Activated T-helper 1 cell treated with anti-CD3 and anti-CD28 coated beads, Interleukin-2, amount 50 U/mL, for 16 hours (primary cell): ENCODE measurements at places on chromosomes 5 and 9.

DNA sequence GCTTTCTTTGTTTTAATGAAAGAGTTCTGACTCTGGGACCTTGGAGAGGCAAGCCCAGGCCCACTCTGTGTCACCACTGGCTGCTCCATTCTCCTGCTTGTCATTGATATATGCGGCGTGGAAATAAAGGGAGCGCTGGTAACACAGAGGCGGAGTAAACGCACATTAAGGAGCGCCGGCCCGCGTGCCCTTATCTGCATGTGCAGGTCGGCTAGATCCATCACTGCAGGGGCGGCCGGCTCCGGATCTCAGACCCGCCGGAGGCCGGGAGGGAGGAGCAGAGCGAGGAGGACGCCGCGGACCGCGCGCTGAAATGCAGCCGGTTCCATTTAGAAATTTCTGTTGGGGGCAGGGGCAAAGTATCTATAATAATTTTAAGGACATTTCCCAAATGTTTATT lies 70.8 kb downstream of the MRPL36 start:
- no peak for DNase-seq

- no peak for DNase-seq
These were observed 1.1 kb upstream of the NOTCH1 start for GRCh38 chr9:136546697-136547501.

- DNase-seq = no peak
These were observed 32.3 kb upstream of the NPM1 start for GRCh38 chr5:171355302-171355724.

DNA sequence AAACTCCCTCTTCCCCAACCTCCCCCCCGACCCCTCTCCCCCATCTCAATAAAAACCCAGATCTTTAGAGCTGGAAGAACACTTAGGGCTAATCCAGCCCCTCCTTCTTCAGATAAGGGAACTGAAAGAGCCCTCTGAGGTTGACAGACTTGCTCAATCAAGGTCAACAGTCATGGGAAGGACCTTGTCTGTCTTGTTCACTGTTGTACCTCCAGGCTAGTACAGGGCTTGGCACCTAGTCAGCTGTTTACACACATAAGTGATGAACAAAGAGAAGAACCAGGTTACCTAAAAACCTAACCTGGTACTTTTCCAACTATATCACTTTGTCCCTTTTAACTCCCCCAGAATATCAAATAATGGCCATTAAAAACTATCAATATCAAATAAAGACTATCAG lies 2.4 kb downstream of the TTC39B start:
- DNase-seq = no peak

DNA sequence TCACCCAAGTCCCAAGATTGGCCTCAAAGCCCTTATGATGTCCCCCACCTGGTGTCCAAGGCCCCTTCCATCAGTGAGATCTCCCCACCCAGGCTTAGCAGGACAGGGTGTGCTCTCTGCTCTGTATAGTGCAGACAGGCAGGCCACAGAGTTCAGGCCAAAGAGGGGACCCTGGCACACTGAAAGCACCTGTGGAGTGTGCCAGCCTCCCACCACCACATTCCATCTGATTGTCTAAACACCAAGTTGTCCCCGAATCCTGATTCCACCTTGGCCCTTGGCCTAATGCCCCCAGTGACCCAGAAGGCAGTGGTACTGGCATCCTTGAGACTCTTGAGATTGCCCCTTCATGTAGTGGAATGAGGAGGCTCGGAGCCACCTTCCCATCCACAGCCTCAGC lies 5.4 kb downstream of the SPINK4 start:
- DNase-seq = no peak

- DNase-seq = no peak
These were observed 628 bp downstream of the SYNPO start for GRCh38 chr5:150641006-150641570.

- DNase-seq = peak; percentile 45
These were observed 90.6 kb downstream of the ANXA2R start for GRCh38 chr5:42949348-42950115.

DNA sequence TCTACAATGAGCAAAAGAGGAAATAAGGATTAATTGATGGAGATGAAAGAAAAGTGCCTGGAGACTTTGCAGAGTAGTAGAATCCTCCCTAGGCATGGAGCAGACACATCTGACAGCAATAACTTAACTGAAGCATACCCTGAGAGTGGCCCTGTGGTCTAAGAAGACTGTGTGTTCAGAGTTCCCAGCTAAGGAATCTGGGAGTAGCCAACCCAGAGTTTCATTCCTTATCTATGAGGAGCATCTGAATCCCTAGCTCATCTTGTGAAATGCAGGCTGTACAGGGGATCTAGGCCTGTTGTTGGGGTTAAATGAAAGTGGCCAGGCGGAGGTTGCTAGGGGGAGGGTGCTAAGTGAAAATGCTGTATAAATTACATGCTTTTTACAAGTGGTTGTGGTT lies 233.1 kb upstream of the FBXL7 start:
- DNase-seq = no peak

- DNase-seq = no peak
These were observed 117.0 kb upstream of the GHR start for GRCh38 chr5:42306287-42306686.

DNA sequence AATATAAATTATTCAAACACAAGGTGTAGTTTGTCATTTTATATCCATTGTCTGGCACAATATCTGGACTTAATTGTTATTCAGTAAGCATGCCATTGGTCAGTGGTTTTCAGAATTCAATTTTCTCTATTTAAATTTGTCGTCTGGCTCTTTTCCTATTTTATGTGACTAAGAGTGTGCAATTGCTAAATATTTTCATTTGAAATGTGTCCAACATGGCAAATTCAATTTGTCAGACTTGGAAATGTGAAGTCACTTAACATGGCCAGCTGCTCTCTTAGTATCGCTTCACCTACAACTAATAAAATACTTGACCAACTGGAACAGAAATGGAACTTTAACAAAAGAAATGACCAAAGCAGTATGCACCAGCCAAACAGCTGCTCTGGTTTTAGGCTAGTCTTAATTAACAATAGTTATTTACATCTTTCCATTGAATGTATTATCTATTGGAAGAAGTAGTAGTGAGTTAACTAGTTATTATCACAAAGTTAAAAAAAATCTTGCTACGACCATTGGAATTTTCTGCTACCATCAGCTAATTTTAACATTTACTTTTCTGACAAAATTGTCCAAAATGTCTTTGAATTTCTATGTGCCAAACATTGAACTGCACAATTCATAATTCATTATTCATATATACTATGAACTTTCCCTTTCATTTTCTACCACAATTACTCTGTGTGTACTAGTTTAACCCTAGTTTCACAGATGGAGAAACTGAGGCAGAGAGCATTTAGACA lies 720.7 kb upstream of the FAM174A start:
- DNase-seq = no peak

DNA sequence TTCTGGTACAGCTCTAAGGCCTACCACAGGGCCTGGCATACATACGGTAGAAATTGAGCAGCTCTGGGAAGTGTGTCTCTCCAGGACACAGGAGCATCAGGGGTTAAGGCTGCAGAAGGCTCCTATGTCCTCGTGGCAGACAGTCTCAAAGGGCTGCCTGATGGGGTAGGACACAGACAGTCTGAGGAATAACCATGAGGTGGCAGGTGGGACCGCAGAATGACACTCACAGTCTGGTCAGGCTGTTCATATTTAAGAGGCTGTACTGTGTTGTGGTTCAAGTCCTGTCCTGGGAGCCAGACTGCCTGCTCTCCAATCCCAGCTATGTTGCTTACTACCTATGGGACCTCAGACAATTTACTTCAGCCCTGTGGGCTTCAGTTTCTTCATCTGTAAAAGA lies 217.1 kb downstream of the TRIM32 start:
- DNase-seq = no peak

- no peak for DNase-seq
These were observed 65.2 kb downstream of the MCCC2 start for GRCh38 chr5:71652349-71652748.

DNA sequence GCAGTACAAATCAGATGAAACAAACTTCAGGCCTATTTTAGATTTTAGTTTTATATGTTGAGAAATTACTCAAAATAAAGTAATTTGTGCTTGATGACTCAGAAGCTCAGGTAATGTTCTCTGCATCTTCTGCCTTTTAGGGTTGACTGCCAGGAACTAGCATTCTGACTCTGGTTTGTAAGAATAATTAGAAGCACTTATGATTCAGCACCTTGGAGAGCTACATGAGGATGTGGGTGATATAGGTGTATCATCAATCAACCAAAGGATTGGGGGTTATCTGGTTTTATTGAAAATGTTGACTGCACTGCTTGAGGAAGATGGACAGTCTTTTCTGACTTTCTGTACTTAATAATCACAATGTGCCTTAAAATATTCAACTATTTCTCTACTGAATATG lies 118.7 kb upstream of the SGCD start:
- DNase-seq = no peak

- DNase-seq = no peak
These were observed 3.3 kb upstream of the LHX2 start for GRCh38 chr9:124008303-124008693.

DNA sequence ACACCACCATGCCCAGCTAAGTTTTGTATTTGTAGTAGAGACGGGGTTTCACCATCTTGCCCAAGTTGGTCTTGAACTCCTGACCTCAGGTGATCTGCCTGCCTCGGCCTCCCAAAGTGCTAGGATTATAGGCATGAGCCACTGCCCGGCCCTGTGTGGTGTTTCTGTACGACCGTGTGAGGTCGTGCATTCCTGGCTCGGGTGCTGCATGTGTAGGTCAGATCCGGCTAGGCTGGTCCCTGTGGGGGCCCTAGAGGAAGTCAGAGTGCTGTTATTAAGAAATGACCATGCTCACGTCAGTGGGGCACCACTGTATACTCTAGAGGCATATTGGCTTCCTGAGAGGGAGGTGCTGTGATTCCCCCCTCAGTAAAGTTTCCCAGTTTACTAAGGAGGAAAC lies 13.7 kb downstream of the WNK2 start:
- no peak for DNase-seq

DNA sequence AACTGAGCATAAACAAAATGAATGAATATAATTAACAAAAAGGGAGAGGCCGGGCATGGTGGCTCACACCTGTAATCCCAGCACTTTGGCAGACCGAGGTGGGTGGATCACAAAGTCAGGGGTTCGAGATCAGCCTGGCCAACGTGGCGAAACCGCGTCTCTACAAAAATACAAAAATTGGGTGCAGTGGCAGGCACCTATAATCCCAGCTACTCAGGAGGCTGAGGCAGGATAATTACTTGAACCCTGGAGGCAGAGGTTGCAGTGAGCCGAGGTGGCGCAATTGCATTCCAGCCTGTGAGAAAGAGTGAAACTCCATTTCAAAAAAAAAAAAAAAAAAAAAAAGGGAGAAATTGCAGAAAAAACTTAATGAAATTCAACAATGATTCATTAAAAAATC lies 839.3 kb upstream of the CTNND2 start:
- no peak for DNase-seq

DNA sequence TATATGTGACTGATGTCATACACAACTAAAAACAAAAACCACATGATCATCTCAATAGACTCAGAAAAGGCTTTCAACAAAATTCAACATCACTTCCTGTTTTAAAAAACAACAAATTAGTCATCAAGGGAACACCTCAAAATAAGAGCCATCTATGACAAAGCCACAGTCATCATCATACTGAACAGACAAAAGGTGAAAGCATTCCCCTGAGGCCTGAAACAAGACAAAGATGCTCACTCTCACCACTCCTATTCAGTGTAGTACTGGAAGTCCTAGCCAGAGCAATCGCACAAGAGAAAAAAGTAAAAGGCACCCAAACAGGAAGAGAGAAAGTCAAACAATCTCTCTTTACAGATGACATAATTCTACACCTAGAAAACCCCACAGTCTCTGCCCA lies 893.5 kb upstream of the EDIL3 start:
- no peak for DNase-seq

GRCh38 chr5:76791461-76791860 lies 27.4 kb upstream of the F2RL1 start:
- no peak for DNase-seq

DNA sequence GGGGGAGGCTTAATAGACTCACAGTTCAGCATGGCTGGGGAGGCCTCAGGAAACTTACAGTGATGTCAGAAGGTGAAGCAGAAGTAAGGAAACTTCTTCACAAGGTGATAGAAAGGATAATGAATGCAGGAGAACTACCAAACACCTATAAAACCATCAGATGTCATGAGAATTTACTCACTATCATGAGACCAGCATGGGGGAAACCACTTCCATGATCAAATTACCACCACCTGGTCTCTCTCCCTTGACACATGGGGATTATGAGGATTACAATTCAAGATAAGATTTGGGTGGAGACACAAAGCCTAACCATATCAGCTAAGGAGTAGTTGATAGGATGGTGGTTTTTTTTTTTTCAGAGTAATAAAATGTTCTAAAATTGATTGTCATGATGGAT lies 201.8 kb downstream of the CDH12 start:
- no peak for DNase-seq

- DNase-seq = no peak
These were observed 3.0 kb upstream of the HRCT1 start for GRCh38 chr9:35903049-35903448.
